ENCODE measurements at places on chromosomes 12 and 14.

- DNase-seq: no peak
These were observed 50.6 kb upstream of the REP15 start for GRCh38 chr12:27645671-27646070.

GRCh38 chr14:100644784-100645183 is 57.6 kb upstream of the BEGAIN start:
- DNase-seq: no peak

DNA sequence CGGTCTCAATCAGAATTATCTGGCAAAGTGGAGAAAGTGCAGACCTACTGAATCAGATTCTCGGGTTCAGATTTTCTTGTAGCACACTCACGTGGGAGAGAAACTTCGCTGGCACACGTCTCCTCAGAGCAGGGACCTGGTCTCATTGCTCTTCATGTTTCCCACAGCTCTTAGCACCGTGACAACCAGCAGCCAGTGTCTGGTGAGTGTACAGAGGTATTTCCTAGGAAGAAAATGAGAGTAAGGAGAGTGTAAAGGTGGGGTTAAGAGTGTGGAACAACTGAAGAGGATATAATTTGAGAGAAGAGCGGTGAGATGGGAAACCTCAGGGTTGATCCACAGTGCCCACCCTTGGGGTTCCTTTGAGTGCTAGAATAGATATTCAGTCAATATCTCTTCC is 89.2 kb downstream of the ARF6 start:
- no peak for DNase-seq

DNA sequence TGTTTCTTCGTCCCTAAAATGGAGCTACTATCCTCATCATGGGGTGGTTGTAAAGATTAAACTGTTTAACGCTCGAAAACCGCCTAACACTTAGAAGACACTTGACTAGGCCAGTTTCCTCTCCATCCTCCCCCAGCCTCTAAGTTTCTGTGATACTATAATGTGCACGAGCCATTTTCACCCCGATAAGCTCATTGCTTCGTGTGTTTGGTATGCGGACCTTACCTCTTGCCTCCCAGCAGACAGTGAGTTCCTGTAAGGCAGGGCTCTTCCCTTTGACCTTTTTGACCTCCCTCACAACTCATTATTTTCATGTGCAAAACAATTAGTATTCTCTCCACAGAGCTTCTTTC is 499 bp upstream of the GXYLT1 start:
- DNase-seq: no peak

- DNase-seq: no peak
These were observed 49.7 kb downstream of the MARK3 start for GRCh38 chr14:103434868-103435442.

DNA sequence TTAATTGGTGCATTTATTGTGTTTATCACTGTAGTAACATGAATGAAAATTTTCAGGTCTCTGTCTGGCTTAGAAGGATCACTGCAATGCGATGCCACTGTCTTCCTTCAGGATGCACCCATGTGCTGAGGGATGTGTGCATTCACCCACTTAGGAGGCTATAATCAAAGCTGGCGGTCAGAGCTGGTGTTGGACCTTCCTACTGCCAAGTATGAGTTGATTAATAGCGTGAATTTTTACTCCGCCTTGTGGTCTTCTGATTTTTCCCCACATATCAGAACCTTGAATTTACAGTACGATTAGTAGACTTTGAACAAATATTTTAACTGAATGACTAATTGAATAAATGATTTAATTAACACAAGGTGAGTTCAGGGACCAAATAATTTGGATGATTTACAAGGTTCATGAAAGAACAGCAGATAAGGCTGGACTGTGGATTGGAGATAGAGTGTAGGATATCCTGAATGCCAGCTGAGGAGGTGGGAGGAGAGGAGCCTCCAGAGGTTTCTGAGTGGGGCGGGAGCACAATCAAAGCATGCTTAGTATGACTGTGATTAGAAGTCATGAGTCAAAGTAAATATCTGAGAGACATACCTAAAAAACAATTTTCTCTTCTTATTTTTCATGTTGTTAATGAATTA is 50.1 kb downstream of the RERG start:
- no peak for DNase-seq

DNA sequence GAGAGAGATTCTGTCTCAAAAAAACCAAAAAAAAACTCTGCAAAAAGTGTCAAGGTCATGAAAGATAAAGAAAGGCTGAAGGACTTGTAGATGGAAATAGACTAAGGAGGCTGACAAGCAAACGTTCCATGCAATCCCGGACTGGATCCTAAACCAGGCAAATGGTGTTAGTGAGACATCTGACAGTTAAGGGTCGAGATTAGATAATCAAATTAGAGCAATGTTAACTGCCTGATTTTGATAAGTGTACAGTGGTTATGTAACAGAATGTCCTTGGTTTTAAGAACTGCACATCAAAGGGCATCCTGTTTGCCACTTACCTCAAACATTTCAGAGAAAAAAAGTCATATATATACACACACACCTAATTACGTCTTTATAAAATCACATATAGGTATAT is 3.5 kb upstream of the RAN start:
- no peak for DNase-seq

GRCh38 chr12:75699728-75700496 is 188.5 kb upstream of the KRR1 start:
- DNase-seq: no peak

DNA sequence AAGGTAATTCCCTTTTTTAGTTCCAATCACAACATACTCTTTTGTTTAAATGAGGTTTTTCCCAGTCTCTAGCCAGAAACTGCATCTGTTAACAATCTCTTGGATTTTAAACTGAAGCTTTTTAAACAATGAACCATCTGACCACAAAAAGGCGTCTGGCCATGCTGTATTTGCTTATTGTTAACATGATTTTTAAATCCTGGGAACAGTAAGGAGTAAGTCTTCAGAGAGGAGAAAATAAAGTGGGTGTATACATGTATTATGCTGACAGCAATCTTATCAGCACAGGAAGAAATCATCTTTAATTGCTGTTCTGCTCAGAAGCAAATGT is 106.2 kb downstream of the DAAM1 start:
- DNase-seq: no peak

Data from glomerular endothelial cell (primary cell).